Stimulated activated CD4-positive, alpha-beta T cell treated with anti-CD3 and anti-CD28 coated beads, Interleukin-2, amount 100 ng/mL, for 4 hours (primary cell): ENCODE measurements at places on chromosomes 12 and 14.

DNA sequence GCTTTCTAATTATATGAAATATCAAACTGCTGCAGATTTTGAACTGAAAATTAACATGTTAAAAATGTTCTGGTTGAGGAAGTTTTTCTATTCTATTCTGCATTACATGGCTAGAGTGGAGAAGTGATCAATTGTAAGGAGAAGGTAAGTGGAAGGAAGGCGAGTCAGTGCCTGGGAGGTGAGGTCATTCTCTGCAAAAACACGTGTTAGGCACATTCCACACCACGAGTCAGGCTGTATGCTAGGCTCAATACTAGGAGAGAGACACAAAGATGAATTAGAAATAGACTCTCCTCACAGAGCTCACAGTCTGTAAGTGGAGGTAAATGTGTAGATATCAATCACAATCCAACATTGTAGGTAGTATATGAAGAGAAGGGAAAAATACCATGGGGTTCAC lies 194.1 kb downstream of the NOVA1 start:
- no peak for DNase-seq

GRCh38 chr14:76901171-76902055 lies 75.2 kb downstream of the LRRC74A start:
- DNase-seq, result no peak

DNA sequence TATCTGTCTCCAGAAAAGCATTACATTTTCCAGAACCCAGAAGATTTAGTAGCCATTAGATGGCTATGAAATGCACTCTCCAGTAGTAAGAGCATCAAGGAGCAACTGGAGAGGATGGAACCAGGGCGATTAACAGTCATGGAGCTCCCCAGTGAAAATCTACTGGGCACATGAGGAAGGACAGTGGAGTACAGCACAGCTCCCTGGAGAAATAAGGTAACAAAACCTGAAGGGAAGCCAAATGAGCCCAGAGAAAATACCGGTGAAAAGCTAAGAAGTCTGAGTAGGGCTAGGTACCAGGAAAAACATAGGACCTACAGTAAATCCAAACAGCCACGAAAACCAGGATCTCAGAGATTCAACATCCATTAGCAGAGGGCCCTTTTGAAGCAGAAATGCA lies 21.6 kb downstream of the SOX5 start:
- DNase-seq, result no peak

DNA sequence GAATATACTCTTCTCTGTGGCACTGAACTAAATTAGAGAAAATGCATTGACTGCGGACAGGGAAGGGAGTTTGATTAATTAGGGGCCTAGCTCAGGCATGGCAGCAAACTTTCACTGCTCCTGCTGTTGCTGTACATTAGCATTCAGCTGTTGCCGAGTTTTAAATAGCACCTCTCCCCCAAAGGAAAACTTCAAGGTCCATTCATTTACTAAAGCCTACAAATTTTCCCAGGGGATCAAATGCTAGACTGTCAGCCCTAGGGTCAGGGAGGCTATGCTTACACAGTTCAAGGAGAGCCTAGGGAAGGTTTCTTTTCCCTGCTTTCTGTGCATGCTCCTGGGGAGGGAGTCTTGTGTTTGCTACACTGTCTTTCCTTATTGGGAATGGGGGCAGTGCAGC lies 60.0 kb upstream of the GZMB start:
- no peak for DNase-seq

GRCh38 chr12:113002155-113002554 lies 23.8 kb downstream of the OAS2 start:
- DNase-seq, result no peak

DNA sequence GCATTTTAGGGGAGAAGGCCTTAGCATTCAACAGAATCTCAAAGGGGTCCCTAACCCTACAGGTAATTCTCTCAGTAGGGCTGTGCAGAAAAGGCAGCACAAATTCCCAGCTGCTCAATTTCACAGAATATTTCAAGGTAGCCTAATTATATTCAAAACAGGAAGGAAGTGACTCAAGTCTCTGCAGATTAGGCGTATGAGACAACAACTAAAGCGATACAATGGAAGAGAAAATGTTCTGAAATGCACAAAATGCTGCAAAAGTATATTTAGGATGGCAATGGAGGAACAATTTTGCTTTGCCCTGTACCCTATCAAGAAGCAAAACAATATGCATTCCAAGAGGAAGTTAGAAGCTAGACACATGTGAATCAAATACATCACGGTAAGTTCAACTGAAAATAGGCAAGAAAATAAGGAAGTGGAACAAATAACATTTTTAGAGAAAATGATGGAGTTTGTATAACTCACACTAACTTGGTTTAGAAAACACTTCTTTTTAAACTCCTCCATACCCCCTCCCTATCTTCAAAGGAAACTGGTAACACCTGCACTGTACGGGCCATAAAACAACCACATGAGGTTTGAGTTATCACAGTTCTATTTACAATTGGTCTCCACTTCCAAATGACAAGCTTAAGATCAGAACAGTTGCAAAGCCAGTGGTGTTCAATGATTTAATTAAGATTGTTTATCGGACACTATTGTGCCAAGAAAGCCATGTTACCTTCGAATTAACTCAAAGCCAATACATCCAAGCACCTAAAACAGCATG lies 1.6 kb downstream of the GIT2 start:
- DNase-seq, result no peak

- DNase-seq, result no peak
These were observed 38.7 kb downstream of the TTC8 start for GRCh38 chr14:88863167-88863566.

- DNase-seq, result no peak
These were observed 505 bp upstream of the BCDIN3D start for GRCh38 chr12:49843411-49843810.

- no peak for DNase-seq
These were observed 184.8 kb upstream of the RTL1 start for GRCh38 chr14:101088395-101088667.

DNA sequence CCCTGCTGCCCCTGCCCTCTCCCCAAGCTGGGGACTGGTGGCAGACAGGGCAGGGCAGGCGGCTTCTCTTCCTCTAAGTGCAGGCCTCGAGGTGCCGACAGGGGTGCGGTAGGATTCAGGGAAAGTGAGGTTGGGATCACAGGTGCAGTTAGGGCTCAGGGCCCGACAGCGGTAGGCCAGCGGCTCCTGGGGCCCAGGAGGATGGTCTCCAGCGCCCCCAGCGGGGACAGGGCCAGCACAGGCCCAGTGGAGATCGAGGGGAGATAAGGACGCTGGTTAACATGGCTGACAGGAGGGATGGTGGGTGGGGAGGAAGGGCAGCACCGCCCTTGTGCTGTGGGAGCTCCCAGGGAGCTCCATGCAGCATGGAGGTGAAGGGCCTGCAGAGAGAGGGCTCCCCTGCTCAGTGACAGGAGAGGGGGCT lies 935 bp upstream of the CRIP1 start:
- DNase-seq, result no peak

DNA sequence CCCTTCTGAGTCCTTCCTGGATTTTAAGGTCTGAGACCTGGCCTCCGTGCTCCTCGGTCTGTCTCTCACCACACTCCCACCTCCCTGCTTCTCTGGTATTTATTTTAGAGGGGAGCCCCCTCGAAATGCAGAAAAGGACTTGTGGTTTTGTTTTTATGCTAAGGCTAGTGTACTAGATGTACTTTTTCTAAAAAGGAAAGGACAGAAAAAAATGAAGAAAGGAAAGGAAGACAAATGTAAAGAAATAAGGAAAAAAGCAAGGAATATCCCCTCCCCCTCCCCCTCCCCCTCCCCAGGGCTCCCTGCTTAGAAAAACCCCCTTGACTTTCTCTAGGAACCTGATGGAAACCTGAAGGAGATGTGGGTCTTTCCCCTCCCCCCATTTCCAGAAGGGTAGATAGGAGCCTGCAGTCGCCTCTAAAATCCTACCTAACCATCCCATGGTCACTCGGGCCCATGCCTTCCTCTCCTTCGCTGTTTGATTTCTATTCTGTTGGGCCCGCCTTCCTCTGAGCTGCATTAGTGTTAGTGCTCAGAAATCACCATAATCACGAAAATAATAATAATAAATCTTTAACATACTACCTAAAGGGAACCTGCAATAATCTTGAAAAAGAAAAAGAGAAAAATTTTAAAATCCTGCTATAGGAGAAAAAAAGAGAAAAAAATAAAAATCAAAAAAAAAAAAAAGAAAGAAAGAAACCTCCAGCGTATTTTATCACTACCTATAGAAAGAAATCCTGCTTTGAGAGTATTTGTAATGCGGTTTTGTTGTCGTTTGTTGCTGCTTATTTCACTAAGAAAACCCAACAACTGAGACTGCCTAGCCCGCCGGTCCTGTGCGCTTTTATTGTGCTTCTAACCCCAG lies 3.1 kb downstream of the HOXC8 start:
- DNase-seq, result no peak

GRCh38 chr14:103504991-103505565 lies 17.6 kb downstream of the CKB start:
- DNase-seq, result no peak

- DNase-seq, result no peak
These were observed 3.1 kb upstream of the KIF26A start for GRCh38 chr14:104135121-104135903.

- DNase-seq, result peak; percentile 31
These were observed 89.8 kb downstream of the CRADD start for GRCh38 chr12:93766796-93767523.

DNA sequence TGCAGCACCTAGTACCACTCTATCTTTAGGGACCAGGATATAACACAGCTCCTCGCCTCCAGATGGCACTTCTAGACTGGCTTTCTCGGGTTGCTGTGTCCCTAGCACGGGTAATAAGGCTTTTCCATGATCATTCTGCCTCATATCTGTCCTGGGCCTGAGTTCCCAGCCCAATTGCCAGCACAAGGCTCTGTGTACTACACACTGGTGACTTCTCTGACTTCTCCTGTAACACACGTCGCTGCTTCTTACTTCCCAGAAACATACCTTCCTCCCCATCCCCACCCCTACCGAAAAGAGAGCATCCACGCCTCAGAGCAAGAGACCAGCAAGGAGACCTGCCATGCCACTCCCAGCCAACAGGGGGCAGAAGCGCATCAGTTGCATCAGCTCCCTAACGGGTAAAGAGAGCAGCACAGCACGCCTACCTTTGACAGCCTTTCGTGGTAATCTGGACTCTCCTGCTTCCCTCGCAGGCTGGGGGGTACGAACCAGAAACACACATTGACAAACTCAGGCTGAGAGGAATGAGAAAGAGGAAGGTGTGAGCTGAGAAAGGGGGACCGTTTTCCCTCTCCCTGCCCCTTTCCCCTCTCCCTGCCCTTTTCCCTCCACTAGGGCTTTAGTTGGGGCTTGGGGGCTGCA lies 21.2 kb upstream of the ZNF740 start:
- DNase-seq, result peak; percentile 81

DNA sequence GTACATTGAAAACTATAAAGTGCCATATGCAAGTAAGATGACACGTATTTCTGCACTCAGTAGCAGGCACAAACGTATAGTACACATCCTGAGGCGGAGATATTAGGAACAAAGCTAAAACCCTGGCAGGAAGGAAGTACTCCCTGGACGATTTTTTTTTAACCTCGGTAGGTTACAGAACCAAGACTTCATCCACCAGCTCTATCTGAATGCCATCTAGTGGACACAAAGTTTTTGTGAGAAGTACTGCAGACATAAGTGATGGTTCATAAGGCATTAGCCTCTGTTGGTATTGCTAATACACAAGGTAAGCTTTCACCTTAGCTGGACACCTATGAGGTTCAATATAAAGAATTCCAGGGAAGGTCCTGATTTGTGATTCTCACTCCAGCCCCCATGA lies 83.0 kb upstream of the CCDC196 start:
- DNase-seq, result no peak

- no peak for DNase-seq
These were observed 186.5 kb downstream of the PHETA1 start for GRCh38 chr12:111182382-111182781.

DNA sequence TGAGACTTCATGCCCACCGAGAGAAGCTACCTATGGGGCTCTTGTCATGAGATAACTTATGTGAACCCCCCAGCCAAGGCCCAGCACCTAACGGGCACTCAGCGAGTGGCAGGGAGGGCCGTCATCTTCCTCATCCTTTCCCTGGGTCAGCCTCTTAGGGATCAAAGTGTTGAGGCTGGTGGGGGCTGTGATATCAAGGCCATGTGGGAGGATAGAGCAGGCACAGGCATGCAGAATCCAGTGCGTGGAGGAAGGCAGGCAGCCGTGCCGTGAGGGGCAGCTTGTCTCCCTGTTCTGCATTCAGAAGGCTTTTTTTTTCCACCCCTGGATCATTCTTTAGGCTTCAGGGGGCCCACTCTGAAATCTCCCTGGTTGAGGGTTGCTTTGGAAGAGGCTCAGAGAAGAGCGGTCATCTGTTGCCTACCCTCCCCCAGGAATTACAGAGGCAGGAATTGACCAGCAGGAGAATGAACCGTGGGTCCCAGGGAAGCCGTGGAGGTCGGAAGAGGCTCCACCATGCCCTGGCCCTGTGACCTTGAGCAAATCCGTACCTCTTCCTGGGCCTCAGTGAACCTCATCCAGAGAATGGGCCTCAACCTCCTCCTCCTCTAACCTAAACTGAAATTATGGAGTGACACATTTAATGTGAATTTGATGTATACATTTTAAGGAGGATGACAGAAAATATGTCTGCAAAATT lies 62.8 kb downstream of the BEGAIN start:
- no peak for DNase-seq

DNA sequence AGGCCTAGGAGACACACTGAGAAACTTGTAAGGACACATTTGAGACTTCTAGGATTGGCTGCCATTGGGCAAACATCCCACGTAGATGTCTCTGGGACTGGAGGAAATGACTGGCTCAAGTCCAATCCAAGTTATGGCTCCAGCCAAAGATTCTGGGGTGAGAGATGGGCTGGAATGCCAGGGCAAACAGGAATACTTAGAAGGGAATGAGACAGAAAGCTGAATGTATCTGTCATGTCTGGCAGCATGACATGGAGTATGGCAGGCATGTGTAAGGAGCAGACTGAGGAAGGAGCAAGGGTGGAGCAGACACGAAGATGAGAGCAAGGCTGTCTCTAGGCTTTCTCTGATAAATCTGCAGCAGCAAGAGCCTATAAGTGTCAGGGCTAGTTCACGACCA lies 209.2 kb downstream of the PHLDA1 start:
- no peak for DNase-seq

GRCh38 chr12:50550530-50551223 lies 45.9 kb downstream of the DIP2B start:
- no peak for DNase-seq

GRCh38 chr12:52342781-52343490 lies 21.7 kb upstream of the KRT83 start:
- no peak for DNase-seq

- no peak for DNase-seq
These were observed 1.5 kb downstream of the TMED8 start for GRCh38 chr14:77375164-77375950.

GRCh38 chr12:109744026-109744425 lies 30.4 kb downstream of the FAM222A start:
- DNase-seq, result no peak

DNA sequence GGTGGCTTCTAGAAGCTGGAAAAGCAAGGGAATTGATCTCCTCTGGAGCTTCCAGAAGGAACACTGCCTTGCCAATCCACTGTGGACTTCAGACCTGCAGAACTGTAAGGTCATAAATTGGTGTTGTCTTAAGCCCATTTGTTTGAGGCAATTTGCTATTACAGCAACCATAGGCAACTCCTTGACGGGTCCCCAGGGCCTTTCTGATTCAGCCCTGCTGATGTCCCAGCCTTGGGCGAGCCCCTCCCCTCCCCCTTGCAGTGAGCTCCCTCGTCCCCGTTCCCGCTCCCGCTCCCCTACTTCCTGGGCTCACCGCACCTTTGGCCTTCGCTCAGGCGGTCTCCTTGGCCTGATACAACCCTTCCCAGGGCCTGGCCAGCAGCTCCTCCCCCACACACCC lies 18.9 kb upstream of the DIO3 start:
- no peak for DNase-seq
